NCI-H187 (cell line): ENCODE measurements at places on chromosomes 16 and 17.
A peak's percentile ranks its signal among the peaks of the same experiment; 100 is the strongest.

- no peak for DNase-seq
Measured at GRCh38 chr17:45228763-45229539, 7.3 kb downstream of the FMNL1 start.

DNA sequence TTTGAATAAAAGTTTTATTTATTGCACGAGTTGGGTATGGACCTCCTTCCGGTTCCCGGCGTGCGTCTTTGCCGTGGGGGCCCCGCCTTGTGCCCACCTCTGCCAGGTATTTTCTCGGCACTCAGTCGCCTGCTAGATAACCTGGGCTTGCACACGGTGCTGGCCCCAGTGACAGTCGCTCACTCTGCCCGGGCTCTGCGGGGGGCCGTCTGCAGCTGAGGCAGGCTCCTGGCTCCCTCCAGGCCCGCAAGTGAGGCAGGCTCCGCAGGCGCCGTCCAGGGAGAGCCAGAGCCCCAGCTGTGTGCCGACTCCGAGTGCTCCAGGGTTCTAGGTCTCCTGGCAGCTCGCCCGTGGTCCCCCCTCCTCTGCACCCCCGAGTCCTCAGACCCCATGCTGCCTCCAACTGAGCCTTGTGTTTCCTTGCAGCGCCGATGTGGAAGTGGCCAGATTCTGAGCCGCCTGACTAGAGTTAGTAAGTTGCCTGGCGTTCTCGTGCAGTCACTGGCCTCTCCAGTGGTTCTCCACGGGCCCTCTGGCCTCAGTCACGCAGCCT is 54.7 kb upstream of the PVALEF start:
- DNase-seq = no peak

GRCh38 chr16:30053376-30054015 is 12.1 kb upstream of the ALDOA start:
- no peak for DNase-seq

DNA sequence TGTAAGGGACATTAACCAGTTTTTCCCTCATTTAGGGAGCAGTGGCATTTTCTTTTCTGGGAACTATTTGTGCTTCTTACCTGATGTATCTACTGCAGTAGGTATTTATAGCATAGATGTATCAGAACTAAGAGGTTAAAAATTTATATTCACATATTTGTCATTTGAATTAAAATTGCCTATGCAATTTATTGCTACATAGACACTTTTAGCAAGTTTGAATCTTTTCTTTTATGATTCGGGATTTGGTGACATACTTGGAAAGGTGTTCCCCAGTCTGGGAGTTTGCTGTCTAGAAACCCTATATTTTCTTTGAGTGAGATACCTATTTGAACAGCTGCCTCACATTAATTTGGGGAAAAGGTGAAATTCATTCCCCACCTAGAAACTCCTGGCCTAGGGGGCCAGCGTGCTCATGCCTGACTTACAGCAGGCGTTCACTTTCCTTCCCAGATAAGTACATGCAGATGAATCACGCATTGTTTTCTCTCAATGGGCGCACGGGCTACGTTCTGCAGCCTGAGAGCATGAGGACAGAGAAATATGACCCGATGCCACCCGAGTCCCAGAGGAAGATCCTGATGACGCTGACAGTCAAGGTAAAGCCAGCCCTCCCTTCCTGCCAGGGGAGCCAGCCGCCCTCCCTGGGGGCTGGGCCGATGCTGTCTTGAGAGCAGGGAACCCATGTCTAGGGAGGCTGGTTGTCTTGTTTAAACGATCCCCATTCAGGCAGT is 73.8 kb downstream of the SDR42E1 start:
- peak; percentile 26 for DNase-seq

DNA sequence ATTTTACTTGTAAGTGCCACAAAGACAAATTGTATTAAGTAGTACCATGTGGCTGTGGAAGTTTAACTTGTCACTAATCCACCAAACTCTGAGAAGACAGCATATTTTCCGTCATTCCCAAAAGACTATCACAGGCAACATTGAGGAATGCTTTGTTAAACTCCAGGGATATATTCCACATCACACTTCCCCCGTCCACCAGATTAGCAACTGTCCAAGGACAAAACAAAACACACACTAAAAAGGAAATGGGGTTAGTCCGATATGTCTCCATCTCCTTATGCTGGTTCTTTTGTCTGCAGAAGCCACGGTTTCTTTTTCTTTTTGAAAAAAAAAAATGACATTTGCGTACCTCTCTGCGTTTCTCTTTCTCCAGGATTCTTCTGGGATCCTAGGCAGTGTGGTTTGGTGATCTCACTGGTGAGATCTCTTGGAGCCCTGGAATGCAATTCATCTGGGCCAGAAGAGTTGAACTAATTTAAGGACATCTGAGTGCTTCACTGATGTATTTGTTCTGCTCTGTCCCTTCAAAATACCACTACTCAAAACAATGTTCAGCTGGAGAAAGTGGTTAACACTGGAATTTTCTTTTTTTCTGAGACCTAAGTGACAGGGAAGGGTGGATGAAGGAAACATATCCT is 40.6 kb downstream of the PRKCB start:
- no peak for DNase-seq
